Karpas-422 (cell line): ENCODE measurements at places on chromosomes 1 and 21. TPM values are rescaled to one million over a fixed set of nuclear protein-coding genes. Genes with fewer than 3 reads are reported as not detected.

DNA sequence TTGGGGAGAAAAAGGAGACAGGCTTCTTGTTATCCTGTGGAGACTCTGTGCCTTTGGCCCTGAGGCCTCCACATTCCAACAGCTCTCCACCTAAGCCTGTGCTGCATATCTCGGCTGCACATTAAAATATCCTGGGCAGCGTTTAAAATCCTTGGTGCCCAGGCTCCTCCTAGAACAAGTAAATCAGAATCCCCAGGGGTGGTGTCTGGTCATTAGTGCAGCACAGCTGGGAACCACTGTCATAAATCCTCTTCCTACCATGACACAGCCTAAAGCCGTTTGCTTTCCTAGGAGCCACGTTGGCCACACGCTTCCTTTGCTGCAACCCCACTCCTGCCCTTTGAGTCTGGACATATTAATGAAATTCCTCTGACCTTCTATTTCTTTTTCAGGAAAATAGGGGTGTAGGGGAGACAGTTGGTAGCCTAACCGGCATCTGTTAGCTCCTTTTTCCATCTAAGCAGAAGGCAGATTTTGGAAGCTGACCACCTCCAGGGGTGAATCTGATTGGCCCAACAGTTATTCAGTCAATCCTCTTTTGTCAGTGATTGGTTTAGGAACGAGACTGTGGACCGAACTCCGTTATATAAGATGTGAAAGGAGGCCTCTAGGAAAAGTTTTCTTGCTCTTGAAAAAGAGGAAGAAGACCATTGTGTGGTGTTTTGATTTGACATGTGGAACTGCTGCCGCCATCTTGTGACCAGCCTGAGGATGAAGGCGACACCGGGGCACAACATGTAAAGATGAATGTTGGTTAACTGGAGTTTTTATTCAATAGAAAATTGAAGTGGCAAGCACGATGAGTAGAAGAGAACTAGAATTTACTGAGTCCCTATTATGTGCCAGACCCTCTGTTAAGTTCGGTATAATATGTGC lies 41.9 kb downstream of the JUN start:
- H3K27ac ChIP-seq: no peak overlapping the region
- H3K36me3 ChIP-seq: no peaks in the 10 kb centered on the region
- H3K27me3 ChIP-seq: no peaks in the 10 kb centered on the region
- no peak overlapping the region for H3K4me3 ChIP-seq
- no peaks in the 10 kb centered on the region for H3K4me1 ChIP-seq

DNA sequence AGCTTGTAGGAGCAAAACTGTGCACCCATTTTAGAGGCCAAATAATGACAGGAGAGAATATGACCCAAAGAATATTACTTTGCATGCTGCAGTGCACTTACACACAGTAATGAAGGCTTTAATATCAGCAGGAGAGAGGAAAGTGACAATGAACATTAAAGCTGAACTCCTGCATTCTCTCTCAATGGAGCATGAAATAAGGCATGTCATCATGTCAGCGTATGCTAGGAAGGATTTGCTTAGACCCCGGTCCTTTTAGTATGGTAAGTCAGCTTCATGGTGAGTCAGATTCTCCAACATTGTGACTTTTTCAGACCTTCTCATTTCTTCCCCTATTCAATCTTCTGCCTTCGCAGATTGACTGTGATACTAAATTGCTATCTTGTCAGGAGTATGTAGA lies 210.7 kb upstream of the TMPRSS15 start:
- no peak overlapping the region for H3K4me3 ChIP-seq
- no peak overlapping the region for H3K27ac ChIP-seq
- DNase-seq: no peak
- H3K4me1 ChIP-seq: no peaks in the 10 kb centered on the region
- H3K36me3 ChIP-seq: no peaks in the 10 kb centered on the region

GRCh38 chr1:227773558-227773957 lies 38.3 kb downstream of the SNAP47 start:
- no peak for DNase-seq
- no peak overlapping the region for H3K27ac ChIP-seq
- H3K27me3 ChIP-seq: no peaks in the 10 kb centered on the region
- no peaks in the 10 kb centered on the region for H3K4me1 ChIP-seq

DNA sequence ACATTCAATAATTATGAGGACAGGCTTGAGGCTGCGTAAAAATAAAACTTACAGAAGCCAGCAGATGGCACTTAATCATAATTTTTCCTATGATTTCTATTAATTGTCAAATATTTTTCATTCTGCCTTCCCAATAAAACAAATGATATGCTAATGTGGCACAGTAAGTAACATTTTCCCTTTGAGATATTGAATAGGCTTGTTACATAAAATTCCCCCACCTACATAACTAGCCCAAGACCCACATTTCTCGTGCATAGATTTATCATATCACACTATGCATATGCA lies 55.4 kb upstream of the PTGFRN start:
- H3K4me1 ChIP-seq: no peaks in the 10 kb centered on the region
- no peaks in the 10 kb centered on the region for H3K36me3 ChIP-seq
- DNase-seq: peak; percentile 25
- H3K27me3 ChIP-seq: no peaks in the 10 kb centered on the region
- no peak overlapping the region for H3K27ac ChIP-seq

The PPIAL4G gene
- not detected in 2 replicates for total RNA-seq

The CD5L gene
- total RNA-seq: 0.43 and 2.0 TPM in 2 replicates

GRCh38 chr21:45857761-45858160 lies 123.8 kb upstream of the COL6A1 start:
- H3K27ac ChIP-seq: no peak overlapping the region
- H3K27me3 ChIP-seq: no peaks in the 10 kb centered on the region
- H3K36me3 ChIP-seq: no peaks in the 10 kb centered on the region
- H3K4me1 ChIP-seq: no peaks in the 10 kb centered on the region
- no peak for DNase-seq

The CELA2B gene
- total RNA-seq: not detected in 2 replicates

The NCAM2 gene
- total RNA-seq: 0.18 TPM in 1 of 2 replicates, not detected in the other

GRCh38 chr1:6303397-6304012 lies 42.6 kb upstream of the GPR153 start:
- H3K27me3 ChIP-seq: no peaks in the 10 kb centered on the region
- no peaks in the 10 kb centered on the region for H3K36me3 ChIP-seq
- no peak overlapping the region for H3K4me3 ChIP-seq
- peaks cover 3% of the 10 kb centered on the region; the same call in 1 of the 2 replicates for H3K4me1 ChIP-seq
- no peak overlapping the region for H3K27ac ChIP-seq

DNA sequence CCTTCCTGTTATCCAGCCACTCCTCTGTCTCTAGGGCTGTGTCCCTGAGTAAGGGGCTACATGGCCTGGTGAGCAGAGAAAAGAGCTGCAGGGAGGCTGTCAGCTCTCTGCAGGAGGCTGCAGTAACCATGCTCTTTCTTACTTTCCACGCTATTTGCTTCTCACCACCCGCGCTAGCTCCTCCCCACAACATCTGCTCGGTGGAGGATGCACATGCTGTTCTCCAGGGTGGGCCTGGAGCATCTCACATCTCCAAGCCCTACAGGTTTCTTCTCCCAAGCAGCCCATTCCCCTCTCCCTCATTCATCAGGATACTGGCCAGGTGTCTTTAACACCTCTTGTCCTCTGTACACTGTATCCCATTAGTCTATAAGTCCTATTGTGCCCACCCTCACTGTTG lies 103.8 kb downstream of the IER5 start:
- DNase-seq: no peak
- no peaks in the 10 kb centered on the region for H3K4me1 ChIP-seq
- H3K27me3 ChIP-seq: no peaks in the 10 kb centered on the region

The CHD1L gene
- total RNA-seq: 40.1 and 56.6 TPM in 2 replicates

DNA sequence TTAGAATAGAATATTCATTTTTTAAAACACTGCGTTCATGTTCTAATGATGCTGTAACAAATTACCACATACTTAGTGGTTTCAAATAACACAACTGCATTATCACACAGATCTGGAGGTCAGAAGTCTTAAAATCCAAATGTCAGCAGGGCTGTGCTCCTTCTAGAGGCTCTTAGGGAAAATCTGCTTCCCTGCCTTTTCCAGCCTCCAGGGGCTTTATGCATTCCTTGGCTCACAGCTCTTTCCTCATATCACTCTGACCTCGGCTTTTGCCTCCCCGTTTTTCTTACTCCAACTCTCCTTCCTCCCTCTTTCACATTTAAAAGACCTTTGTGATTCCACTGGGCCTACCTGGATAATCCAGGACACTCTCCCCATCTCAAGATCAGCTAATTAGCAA lies 18.6 kb upstream of the FMN2 start:
- H3K27me3 ChIP-seq: no peaks in the 10 kb centered on the region
- H3K36me3 ChIP-seq: no peaks in the 10 kb centered on the region
- no peak overlapping the region for H3K27ac ChIP-seq
- H3K4me1 ChIP-seq: no peaks in the 10 kb centered on the region
- DNase-seq: no peak

The PTCH2 gene
- total RNA-seq: 0.04 and 0.43 TPM in 2 replicates

DNA sequence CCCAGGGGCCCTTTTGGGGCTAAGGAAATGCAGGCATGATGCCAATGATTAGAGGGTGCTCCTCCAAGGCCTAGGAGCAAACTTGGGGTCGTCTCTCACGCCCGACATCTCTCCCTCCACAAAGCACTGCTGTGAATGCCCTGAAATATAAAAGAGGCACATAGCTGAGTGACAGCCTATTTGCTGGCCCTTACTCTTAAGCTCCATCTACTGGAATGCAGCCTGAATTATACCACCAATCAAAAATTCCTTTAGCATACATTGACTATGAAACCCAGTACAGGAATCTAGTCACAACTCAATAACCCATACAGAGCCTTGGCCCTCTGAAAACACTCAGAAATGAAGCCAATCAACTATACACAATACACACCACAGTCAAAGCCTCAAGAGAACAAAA lies 105.5 kb downstream of the LRIG2 start:
- no peaks in the 10 kb centered on the region for H3K36me3 ChIP-seq
- H3K4me3 ChIP-seq: no peak overlapping the region
- H3K4me1 ChIP-seq: no peaks in the 10 kb centered on the region
- H3K27ac ChIP-seq: no peak overlapping the region
- H3K27me3 ChIP-seq: no peaks in the 10 kb centered on the region
- DNase-seq: no peak

DNA sequence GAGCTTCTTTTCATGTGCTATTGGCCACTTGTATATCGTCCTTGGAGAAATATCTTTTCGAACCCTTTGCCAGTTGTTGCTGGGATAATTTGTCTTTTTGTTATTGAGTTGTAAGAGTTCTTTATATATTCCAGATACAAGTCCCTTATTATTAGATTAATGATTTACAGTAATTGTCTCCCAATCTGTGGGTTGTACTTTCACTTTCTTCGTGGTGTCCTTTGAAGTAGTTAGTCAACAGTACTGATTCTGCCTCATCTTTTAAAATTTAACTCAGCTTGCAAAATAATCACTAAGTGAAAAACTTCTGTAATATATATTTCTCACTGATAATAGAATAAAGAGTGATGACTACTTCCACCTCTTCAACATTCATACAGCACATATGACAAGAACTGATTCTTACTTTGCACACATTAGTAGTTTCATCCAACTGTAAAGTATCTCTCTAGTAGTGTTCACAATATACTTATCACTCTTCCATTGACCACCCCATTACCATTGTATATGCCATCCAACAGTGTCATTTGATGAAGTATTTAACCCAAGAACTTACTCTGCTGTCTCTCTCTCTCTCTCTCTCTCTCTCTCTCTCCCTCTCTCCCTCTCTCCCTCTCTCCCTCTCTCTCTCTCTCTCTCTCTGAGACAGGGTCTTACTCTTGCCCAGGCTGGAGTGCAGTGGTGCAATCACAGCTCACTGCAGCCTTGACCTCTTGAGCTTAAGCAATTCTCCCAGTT lies 104.2 kb upstream of the DMRTA2 start:
- no peak for DNase-seq
- no peaks in the 10 kb centered on the region for H3K27me3 ChIP-seq
- H3K4me1 ChIP-seq: no peaks in the 10 kb centered on the region
- no peak overlapping the region for H3K27ac ChIP-seq
- H3K36me3 ChIP-seq: 0 out of 2 replicates have a peak, but pooled peaks cover 10% of the 10 kb centered on the region

DNA sequence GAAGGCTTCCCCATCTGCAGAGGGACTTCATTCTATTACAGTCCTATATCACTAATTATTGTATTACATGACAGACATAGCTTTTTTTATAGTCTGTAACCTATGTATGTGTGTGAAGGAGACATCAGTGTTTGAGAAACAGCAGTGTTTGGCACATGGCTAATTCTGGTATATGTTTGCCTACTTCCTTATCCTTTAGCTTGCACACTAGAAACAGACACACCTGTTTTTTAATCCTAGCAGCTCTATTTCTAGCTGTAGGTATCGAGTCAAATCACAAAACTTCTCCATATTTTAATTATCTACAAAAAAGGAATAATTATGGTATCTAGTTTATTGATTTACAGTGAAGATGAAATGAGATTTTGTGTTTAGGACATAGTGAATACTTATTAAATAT lies 129.4 kb upstream of the CACYBP start:
- H3K36me3 ChIP-seq: no peaks in the 10 kb centered on the region
- H3K4me1 ChIP-seq: peaks cover 31% of the 10 kb centered on the region
- no peaks in the 10 kb centered on the region for H3K27me3 ChIP-seq
- no peak overlapping the region for H3K4me3 ChIP-seq

DNA sequence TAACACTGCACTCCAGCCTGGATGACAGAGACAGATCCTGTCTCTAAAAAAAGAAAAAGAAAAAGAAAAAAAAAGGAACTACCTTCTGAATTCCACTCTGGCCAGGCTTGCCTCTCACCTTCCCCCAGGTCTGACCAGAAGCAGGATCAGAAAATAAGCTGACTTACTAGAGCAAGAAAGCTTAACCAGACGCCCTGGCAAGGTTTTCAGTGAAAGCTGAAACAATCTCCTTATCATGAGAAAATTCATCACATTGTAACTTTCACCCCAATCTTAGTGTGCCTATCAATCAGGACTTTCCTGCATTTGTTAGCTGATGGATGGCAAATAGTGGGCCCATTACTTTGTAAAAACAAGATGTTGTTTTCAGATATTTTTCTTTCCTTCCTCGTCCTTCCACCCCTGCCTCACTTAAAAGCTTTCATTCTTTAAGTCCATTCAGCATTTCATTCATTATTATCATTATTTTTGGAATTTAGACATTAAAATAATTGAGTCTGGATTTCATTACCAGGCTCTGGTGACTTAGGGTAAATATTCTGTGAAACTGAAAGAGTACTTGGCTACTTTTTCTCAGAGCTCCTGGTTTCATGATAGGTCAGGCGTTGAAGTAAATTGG lies 96.5 kb upstream of the CD34 start:
- no peaks in the 10 kb centered on the region for H3K36me3 ChIP-seq
- H3K4me1 ChIP-seq: no peaks in the 10 kb centered on the region
- no peak for DNase-seq
- no peaks in the 10 kb centered on the region for H3K27me3 ChIP-seq

The PEAR1 gene
- 0.22 TPM in 1 of 2 replicates, not detected in the other for total RNA-seq

The CHI3L1 gene
- 5.4 and 10.1 TPM in 2 replicates for total RNA-seq

GRCh38 chr1:14672005-14672404 lies 73.5 kb downstream of the KAZN start:
- H3K27me3 ChIP-seq: no peaks in the 10 kb centered on the region; the same call in 1 of the 2 replicates
- no peaks in the 10 kb centered on the region for H3K36me3 ChIP-seq
- no peak overlapping the region for H3K4me3 ChIP-seq
- DNase-seq: peak; percentile 47

DNA sequence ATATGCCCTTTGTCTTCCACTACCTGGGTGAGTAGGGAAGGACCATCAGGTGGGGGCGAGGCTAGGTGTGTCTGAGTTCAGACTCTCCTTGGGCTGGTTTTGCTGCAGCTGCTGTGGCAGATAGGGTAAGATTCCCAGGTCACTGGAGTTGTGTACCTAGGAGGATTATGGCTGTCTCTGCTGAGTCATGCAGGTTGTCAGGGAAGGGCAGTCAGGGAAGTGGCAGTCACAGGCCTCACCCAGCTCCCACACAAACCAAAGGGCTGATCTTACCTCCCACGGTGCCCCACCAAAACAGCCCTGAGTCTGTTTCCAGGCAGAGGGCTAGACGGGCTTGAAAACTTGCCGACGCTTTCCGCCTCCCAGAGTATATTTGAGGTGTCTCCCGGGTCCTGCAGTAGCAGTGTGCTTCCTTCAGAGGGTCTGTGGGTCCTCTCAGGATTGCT lies 201.6 kb upstream of the PLXNA2 start:
- no peak overlapping the region for H3K4me3 ChIP-seq
- H3K36me3 ChIP-seq: no peaks in the 10 kb centered on the region
- DNase-seq: no peak
- no peaks in the 10 kb centered on the region; the same call in 1 of the 2 replicates for H3K27me3 ChIP-seq
- H3K4me1 ChIP-seq: no peaks in the 10 kb centered on the region
- no peak overlapping the region for H3K27ac ChIP-seq
